ENCODE measurements at places on chromosomes 11 and 22.

DNA sequence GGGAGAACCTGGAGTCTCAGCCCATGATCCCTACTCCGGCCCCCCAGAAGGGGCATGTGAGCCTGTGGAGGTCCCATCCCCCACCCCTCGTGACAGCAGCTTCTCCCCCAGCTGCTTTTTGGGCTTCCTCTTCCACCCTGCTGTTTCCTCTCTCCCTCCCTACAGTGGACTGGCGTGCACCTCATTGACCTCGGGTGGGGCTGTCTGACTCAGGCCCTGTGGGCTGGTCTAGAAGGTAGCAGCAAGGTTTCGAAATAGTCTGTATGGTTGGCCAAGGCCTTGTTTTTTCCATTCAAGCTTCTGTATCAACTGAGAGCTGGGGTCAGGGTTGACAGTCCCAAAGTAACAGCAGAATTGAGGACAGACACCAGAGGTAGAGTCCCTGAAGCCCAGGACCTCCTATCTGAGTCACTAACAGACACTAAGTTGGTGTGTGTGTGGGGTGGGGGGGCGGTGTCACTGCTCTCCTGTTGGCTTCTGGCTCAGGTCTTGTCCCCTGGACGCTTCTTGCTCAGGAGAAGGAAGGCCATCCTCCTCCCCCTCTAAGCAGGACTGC is 7.7 kb downstream of the SLC37A2 start:
- no peak for DNase-seq

DNA sequence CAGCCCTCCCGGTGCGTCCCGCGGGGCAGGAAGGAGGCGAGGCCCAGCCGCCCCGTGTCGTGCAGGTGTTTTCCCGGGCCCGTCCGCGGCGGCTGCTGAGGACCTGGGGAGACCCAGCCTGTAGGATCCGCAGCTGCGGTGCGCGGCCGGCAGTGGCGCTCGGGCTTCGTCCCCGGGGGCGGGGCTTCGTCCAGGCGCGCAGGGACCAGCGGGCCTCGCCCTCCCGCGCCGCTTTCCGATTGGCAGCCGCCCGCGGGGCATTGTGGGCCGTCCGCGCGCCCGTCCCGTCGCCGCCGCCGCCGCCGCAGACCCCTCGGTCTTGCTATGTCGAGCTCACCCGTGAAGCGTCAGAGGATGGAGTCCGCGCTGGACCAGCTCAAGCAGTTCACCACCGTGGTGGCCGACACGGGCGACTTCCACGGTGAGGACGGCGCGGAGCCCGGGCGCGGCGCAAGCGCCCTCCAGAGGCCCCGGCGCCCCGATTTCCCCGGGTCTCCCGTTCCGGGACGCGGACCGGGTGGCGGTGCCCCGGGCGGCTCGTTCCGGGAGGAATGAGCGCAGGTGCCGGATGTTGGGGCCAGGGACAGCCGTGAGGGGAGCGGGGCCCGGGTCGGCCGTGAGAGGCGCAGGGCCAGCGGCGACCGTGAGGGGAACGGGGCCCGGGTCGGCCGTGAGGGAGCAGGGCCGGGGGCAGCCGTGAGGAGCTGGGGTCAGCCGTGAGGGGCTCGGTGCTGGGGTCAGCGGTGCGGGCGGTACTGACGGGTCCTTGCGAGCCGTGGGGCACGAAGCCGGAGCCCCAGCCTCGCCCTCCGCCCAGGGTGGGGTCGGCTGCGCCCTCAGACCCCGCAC is at the start of gene TALDO1:
Gene TALDO1 (plus strand): TSS at position 307 of the 849 bp plus-strand sequence. CDS start 18 bp downstream, at position 325.
- DNase-seq, result peak; percentile 93

DNA sequence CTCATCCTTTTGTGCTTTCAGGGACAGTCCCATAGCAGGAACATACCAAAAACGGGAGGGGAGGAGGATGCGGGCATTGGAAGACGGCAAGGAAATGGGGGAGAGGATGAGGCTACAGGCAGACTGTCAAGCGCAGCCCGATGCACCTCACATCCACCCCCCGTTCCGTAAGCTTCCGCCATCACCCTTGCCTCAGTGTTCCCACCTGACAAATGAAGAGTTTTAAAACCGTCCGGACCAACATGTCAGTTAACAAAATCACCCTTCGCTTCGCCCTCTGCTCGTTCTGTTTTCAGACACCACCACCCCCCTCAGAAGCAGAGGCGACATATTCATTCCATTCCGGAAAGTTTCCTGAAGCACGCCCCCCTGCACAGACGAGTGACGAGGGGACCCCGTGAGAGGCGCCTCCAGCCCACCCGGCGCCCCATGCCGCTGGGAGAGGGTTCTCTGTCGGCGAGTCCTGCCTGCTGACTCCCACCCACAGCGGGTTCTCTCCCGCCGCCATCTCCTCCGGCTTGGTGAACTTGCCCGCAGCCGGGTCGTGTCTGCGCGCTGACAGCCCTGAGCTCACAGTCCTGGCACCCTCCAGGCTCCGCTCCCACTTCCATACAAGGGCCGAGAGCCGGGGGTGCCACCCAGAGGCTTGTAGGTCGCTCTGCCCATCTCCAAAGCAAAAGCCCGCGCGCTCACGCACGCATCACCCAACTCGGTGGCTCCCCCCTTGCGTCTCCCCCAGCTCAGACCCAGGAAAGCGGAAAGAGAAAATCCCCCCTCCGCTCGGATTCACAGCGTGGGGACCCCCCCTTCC is 1.5 kb downstream of the IGSF9B start:
- DNase-seq, result no peak

GRCh38 chr11:34492806-34493414 is 20.7 kb downstream of the ELF5 start:
- peak; percentile 58 for DNase-seq

- DNase-seq, result no peak
These were observed 414 bp upstream of the MIEF1 start for GRCh38 chr22:39501644-39502108.

GRCh38 chr11:230431-230830 is 5.7 kb downstream of the SIRT3 start:
- DNase-seq, result no peak

- no peak for DNase-seq
These were observed at the start of gene CYTH4 for GRCh38 chr22:37282385-37282677. CYTH4 (plus strand) TSS chr22:37282508; CDS start chr22:37282570, 62 bp downstream.
